Fibroblast of skin of right biceps (primary cell): ENCODE measurements at places on chromosomes 16 and 17.

- DNase-seq = peak; percentile 84
These were observed 4.8 kb upstream of the VAC14 start for GRCh38 chr16:70805787-70806186.

- DNase-seq = peak; percentile 90
These were observed at the start of gene TMEM219 for GRCh38 chr16:29961479-29962343. TMEM219 (plus strand) TSS chr16:29962079; CDS start chr16:29963144, 1,065 bp downstream.

GRCh38 chr16:28497861-28498599 is 3.6 kb downstream of the APOBR start:
- DNase-seq = no peak

DNA sequence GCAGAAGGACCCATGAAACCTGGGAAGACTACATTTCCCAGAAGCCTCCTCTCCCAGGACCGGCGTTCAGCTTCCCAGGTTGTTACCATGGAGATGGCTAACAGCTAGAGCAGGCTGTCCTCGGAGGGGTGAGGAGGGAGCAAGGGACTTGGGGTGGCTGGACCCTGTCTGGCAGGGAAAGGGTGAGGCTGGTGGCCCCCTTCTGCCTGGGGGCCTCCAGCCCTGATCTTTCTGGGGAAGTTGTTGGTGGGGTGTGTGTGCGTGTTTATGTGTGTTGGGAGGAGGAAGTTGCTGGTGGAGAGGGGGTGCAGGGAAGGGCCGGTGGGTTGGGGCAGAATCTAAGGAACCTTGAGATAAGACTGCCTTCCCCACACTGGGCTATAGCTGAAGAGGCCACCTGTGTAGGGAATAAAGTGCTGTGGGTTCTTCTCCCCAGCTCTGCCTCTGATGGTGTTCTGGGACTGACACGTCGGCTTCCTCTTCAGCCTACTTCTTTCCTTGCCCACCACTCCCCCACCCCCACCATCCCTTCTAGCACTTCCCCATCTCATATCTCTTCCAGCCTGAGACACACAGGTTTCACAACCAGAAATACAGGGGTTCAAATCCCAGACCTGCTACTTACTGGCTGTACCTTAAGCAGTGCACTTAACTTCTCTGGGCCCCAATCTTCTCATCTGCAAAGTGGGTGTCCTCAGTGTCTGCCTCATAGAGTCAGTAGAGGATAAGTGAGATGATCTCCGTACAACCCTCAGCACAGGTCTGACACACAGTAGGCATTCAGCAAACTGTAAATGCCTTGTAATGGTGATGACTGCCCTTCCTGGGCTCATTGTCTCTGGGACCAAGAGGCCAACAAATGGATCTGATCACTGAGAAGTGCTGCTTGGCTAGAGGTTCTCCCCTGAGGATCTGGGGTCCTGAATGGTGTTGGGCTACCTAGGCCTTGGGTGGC is at the start of gene DRC7:
Gene DRC7 (plus strand): TSS at position 82 of the 955 bp plus-strand sequence. CDS start 3,144 bp downstream, outside the sequence.
- DNase-seq = peak; percentile 20

GRCh38 chr17:61570118-61570517 is 20.9 kb downstream of the NACA2 start:
- no peak for DNase-seq

- DNase-seq = peak; percentile 95
These were observed 102.0 kb downstream of the GRIN2A start for GRCh38 chr16:10080051-10080772.

DNA sequence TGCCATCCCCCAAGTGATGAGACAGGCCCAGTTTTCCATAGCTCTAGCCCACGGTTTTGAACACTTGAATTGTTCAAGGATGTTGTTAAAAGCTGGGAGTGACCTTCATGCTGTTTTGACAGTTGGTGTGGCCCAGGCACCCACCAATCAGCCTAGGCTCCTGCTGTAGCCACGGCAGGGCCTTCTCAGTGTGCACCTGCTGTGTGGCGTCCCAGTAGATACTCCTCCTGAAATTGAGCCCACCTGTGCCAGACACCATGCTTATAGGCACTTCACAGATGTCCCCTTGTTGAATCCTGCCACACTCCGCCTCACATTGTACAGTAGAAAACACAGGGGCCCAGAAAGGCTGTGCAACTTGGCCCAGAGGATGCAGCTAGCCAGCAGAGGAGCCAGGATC is 86.4 kb downstream of the SOCS1 start:
- DNase-seq = no peak

DNA sequence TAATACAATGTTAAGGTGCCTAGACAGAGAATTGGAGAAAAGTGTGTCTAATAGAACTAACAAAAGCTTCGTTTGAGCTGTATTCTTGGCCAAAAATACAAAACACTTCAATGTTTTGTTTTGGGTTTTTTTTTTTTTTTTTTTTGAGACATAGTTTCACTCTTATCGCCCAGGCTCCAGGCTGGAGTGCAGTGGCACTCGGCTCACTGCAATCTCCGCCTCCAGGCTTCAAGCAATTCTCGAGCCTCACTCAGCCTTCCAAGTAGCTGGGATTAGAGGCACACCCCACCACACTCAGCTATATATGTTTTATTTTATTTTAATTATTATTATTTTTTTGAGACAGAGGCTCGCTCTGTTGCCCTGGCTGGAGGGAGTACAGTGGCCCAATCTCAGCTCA is 38.3 kb upstream of the CARMIL2 start:
- no peak for DNase-seq

DNA sequence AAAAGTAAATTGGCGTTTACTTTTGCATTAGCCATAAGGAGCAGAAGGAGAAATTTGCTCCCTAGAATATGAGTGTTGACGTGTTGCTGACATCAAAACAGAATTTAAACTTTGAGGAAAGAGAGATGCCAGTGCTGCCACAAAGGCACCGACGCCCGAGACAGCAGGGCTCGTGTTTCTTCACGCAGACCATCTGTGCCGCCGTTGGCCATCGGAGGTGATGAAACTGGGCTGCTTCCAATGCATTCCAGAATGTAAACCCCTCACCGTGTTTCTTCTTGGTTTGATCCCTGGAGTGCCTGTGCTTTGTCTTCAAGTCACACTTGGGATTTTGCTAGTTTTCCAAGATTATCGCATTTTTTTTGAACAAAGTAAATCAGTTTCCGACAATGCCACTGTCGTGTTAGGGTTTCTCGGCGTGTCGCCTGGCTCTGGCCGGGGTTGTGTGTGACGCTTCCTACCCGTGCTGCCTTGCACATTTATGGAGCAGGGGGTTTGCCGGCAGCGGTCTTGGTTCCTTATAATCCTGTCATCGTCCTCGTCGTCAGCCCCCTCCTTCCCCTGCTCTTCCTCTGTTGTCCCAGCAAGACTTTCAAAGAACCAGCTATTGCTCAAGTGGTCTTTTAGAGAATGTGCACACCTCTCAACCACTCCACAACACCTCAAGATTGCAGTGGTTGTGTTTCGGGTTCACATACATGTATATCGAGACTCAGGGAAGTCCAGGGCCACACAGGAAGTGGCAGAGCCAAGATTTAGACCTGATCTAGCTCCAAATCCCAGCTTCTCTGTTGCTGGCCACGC is 103.9 kb downstream of the METRNL start:
- DNase-seq = no peak

- DNase-seq = no peak
These were observed 918 bp upstream of the MRM1 start for GRCh38 chr17:36600465-36600864.

- no peak for DNase-seq
These were observed 13.4 kb downstream of the C17orf58 start for GRCh38 chr17:67982686-67983382.

DNA sequence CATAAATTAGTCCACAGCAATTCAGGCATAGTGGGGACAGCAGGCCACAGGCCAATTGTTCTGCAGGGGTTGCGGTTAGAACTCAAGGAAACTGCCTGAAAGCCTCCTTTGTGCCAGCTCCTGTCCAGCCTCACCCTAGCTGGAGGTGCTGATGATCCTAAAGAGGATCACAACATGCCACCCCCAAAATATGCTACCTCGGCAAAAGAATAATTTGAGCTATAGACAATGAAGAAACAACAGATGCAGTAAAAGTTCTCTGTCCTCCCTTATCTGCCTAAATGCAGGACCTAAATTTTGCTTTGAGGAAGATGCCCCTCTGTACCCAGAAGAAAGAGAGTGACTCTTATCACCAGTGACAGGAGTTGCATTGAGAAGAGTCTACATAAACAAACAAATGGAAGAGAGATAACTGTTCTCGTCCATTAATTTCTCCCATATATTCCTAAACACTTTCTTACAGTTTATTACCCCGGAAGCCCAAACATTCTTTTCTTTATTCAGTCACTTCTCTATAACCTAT is 14.7 kb downstream of the ALOX15 start:
- no peak for DNase-seq
